ENCODE measurements at places on chromosomes 6 and 20.
A peak's percentile ranks its signal among the peaks of the same experiment; 100 is the strongest.

DNA sequence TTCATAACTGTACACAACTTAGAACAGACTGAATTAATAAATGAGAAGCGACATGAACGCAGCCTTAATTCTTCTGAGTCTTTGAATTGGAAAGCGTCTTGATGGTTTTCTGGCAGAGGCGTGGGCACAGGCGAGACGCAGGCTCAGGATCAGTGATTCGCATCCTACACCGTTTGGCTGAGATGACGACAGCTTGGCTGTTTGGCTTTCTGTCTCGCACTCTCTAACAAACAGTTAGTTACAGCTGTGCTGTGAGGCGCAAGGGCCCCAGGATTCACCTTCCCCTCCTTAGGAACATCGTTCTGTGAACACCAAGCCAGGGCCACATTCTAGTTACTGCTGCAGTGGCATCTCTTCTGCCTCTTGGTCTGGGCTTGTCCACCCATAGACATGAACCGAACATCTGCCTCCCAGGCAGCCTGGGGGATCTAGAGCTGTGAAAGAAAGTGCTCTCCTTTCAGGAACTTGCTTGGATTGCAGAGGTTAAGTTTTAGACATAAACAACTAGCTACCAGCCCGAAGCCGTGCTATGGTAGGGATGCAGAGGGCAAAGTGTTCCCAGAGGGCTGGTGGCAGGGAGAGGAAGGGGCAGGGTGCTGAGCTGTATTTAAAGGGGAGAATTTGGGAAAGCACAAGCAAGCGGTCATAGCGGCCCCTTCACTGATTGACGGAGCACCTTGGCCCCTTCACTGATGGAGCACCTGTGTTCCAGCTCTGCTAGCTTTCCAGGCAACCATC is 49.6 kb downstream of the TCP11 start:
- peaks cover 3% of the 10 kb centered on the region for H3K36me3 ChIP-seq
- H3K4me1 ChIP-seq: no peaks in the 10 kb centered on the region
- no peak overlapping the region for H3K27ac ChIP-seq
- no peak for DNase-seq
- no peaks in the 10 kb centered on the region for H3K27me3 ChIP-seq

DNA sequence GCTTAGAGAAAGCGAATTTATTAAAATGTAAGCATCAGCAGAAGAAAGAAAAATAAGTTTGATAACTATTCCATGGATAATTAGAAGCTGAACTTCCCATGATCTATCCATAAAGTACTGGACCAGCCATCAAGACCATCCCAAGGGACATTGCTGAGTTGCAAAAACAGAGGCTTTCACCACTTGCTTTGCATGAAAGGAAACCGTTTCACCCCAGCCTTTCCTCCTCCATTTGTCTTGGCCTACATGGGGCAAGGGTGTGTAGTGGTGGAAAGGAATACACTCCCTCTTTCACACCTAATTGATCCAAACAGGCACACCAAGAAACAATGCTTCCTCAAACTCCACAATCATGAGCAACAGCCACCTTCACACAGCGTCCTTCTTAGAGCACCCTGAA is 10.4 kb downstream of the HIVEP2 start:
- H3K27ac ChIP-seq: peak overlapping the region; percentile 86
- no peak for DNase-seq
- H3K36me3 ChIP-seq: peaks cover 47% of the 10 kb centered on the region
- peaks cover 90% of the 10 kb centered on the region for H3K4me1 ChIP-seq
- H3K4me3 ChIP-seq: peak overlapping the region; percentile 59

DNA sequence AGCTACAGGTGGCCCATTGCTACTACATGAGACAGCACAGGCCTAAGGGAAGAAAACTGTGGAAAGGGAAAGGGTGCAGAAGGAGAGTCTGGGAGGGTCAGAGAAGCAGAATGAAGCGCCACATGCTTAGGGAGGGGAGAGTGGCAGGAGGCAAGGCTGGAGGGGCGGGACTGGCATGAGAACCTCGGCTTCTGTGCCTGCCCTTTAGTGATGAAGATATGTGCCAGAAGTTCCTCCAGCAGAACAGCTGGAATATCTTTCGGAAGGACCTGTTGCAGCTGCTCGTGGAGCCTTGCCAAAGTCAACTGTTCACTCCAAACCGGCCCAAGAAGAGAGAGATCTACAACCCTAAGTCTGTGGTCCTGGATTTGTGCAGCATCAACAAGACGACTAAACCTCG is 61.8 kb downstream of the CNBD2 start:
- peaks cover 4% of the 10 kb centered on the region for H3K27me3 ChIP-seq
- H3K4me3 ChIP-seq: no peak overlapping the region
- H3K4me1 ChIP-seq: no peaks in the 10 kb centered on the region
- no peak overlapping the region for H3K27ac ChIP-seq

DNA sequence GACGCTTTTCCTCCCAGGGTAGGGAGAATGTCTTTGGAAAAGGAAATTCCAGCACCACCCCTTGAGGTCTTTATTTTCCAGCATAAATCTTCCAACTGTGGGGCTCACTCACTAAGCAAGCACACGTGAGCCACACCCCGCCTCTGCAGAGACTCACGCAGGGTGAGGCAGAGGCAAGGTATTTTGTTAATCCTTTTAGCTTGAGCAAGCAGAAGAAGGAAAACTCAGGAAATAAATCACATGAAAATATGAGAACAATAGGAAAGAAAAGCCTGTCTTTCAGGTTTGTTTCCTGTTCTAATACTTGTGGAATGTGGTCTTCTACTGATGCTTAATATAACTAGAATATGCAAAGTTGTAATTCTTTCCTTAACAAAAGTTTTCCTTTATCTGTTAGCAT is 4.1 kb upstream of the PHACTR2 start:
- peaks cover 8% of the 10 kb centered on the region for H3K36me3 ChIP-seq
- DNase-seq: no peak
- no peak overlapping the region for H3K27ac ChIP-seq
- no peak overlapping the region for H3K4me3 ChIP-seq
- H3K4me1 ChIP-seq: peaks cover 4% of the 10 kb centered on the region

- no peak overlapping the region for H3K4me3 ChIP-seq
- H3K27me3 ChIP-seq: no peaks in the 10 kb centered on the region
- peaks cover 21% of the 10 kb centered on the region for H3K4me1 ChIP-seq
- no peaks in the 10 kb centered on the region for H3K36me3 ChIP-seq
Measured at GRCh38 chr6:142635130-142635529, 309.8 kb downstream of the HIVEP2 start.

Data from activated CD4-positive, alpha-beta T cell treated with anti-CD3 and anti-CD28 coated beads for 36 hours (primary cell).